H9 (cell line): ENCODE measurements at places on chromosomes 7 and 10. TPM values are rescaled to one million over a fixed set of nuclear protein-coding genes. Genes with fewer than 3 reads are reported as not detected.

- peaks cover 14% of the 10 kb centered on the region; the same call in 1 of the 2 replicates for H3K4me1 ChIP-seq
- no peak overlapping the region for H3K4me3 ChIP-seq
- H3K36me3 ChIP-seq: no peaks in the 10 kb centered on the region; the same call in 2 of the 3 replicates
- no peak overlapping the region for H3K27ac ChIP-seq
Observed at GRCh38 chr7:31647511-31647910, 39.5 kb upstream of the PPP1R17 start.

Gene COBL
- 52.3 and 52.7 TPM in 2 replicates for total RNA-seq

GRCh38 chr10:29613791-29614190, 21.0 kb downstream of the SVIL start:
- no peaks in the 10 kb centered on the region; the same call in 1 of the 2 replicates for H3K4me1 ChIP-seq
- H3K4me3 ChIP-seq: no peak overlapping the region
- no peak for DNase-seq
- H3K36me3 ChIP-seq: peaks cover 21% of the 10 kb centered on the region

GRCh38 chr10:116634126-116634975, 13.6 kb downstream of the PNLIPRP2 start:
- no peaks in the 10 kb centered on the region for H3K4me1 ChIP-seq
- no peak overlapping the region for H3K27ac ChIP-seq
- DNase-seq: no peak
- no peaks in the 10 kb centered on the region for H3K36me3 ChIP-seq

- H3K36me3 ChIP-seq: no peaks in the 10 kb centered on the region
- no peaks in the 10 kb centered on the region for H3K4me1 ChIP-seq
- H3K4me3 ChIP-seq: no peak overlapping the region
- H3K27me3 ChIP-seq: no peaks in the 10 kb centered on the region
- no peak overlapping the region for H3K27ac ChIP-seq
Observed at GRCh38 chr7:93245525-93246432, 13.6 kb downstream of the VPS50 start.

Gene ZMIZ1
- total RNA-seq: 31.8 and 36.9 TPM in 2 replicates

DNA sequence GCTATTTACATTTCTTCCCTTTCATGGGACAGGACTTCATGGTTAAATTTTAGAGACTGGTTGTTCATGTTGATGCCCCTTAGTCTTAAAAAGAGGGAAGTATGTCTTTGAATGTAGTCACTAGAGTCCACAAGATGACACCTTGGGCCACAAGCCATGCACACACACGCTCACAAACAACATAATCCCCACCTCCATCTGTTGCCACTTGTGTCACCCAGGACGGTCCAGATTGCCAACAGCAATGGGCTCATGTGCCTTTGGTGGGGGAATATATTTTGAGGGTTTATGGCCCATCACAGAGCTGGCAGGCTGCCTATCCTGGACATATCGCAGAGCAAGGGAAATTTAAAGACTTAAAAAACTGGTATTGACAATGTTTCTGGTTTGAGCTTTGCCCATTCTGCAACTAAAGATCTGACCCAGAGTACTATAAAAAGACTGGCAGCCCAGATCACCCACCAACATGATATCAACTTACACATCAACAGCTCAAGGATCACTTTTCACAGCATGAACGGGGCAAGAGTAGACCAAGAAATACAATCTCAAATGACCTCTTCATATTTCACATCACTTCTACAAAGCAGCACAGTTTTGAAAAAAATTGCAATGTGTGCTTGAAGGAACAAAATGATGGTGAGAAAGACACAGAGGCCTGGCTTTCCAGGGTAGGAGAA, 50.5 kb downstream of the STRA8 start:
- DNase-seq: no peak
- no peak overlapping the region for H3K27ac ChIP-seq
- no peaks in the 10 kb centered on the region for H3K36me3 ChIP-seq
- no peak overlapping the region for H3K4me3 ChIP-seq

Gene CYP2C8
- total RNA-seq: 0.26 TPM in 1 of 2 replicates, not detected in the other

DNA sequence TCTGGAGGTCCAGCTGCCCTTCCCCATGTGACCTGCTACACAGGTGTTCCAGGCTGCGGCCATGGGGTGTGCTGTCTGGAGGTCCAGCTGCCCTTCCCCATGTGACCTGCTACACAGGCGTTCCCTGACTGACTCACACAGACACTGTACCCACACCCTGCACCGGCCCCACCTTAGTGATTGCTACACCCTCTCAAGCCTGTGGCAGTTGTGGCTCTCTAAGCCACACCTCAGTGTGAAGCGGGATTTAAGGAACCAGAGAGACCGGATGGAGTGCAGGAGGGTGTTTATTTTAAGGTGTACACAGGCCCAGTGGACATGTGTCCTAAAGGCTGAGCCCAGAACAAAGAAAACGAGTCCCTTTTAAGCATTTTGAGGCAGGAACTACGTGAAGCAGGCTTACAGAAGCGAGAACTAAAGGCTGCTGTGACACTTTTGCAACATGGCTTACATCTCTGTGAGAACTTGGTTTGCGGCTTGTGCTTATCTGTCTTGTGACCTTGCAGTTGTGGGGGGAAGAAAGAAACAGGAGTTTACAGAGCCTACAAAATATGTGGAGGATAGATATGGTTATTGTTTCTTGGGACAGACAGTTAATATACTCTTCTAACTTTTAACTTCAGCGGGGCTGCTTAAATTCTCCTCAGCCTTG, 326.4 kb downstream of the PAXIP1 start:
- DNase-seq: no peak
- no peaks in the 10 kb centered on the region; the same call in 2 of the 3 replicates for H3K36me3 ChIP-seq
- no peaks in the 10 kb centered on the region for H3K27me3 ChIP-seq
- H3K27ac ChIP-seq: no peak overlapping the region

GRCh38 chr7:81394029-81394428, 375.8 kb downstream of the HGF start:
- no peak for DNase-seq
- no peak overlapping the region for H3K27ac ChIP-seq
- H3K4me1 ChIP-seq: no peaks in the 10 kb centered on the region
- H3K27me3 ChIP-seq: no peaks in the 10 kb centered on the region
- no peaks in the 10 kb centered on the region for H3K36me3 ChIP-seq

GRCh38 chr7:103765901-103766300, 223.6 kb downstream of the RELN start:
- DNase-seq: no peak
- H3K27ac ChIP-seq: no peak overlapping the region
- H3K4me3 ChIP-seq: no peak overlapping the region
- H3K27me3 ChIP-seq: no peaks in the 10 kb centered on the region
- no peaks in the 10 kb centered on the region for H3K4me1 ChIP-seq

Gene TMEM26
- 0.09 and 0.15 TPM in 2 replicates for total RNA-seq

- no peaks in the 10 kb centered on the region for H3K4me1 ChIP-seq
- DNase-seq: no peak
- H3K27me3 ChIP-seq: no peaks in the 10 kb centered on the region
- no peak overlapping the region for H3K4me3 ChIP-seq
- no peaks in the 10 kb centered on the region for H3K36me3 ChIP-seq
Observed at GRCh38 chr7:29652556-29652955, 88.9 kb downstream of the PRR15 start.

- H3K36me3 ChIP-seq: no peaks in the 10 kb centered on the region; the same call in 2 of the 3 replicates
- no peak for DNase-seq
- H3K27me3 ChIP-seq: no peaks in the 10 kb centered on the region
- no peak overlapping the region for H3K27ac ChIP-seq
Observed at GRCh38 chr10:103781329-103782061, 73.9 kb downstream of the SH3PXD2A start.

DNA sequence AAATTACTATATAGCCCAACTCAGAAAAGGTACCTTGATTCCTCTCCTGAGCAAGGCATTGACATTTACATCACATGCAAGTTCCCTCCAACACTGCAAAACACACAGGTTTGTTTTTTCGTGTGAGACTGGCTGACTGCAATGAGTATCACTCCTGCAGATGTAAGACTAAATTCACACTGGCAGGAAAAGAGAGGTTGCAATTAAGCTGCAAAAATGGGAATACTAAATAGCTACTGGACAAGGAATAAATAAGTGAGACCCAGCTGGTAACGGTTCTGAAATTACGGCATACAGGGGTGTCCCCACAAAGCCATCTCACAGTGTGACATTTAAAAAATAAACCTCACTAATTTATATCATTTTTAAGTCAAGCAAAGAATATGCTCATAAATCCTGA, 97.3 kb downstream of the PIP4K2A start:
- no peaks in the 10 kb centered on the region for H3K27me3 ChIP-seq
- H3K4me1 ChIP-seq: peaks cover 18% of the 10 kb centered on the region
- no peak overlapping the region for H3K4me3 ChIP-seq
- no peaks in the 10 kb centered on the region for H3K36me3 ChIP-seq
- DNase-seq: no peak

- H3K27me3 ChIP-seq: no peaks in the 10 kb centered on the region
- H3K36me3 ChIP-seq: peaks cover 4% of the 10 kb centered on the region; the same call in 1 of the 3 replicates
- no peak overlapping the region for H3K27ac ChIP-seq
- no peak overlapping the region for H3K4me3 ChIP-seq
- no peaks in the 10 kb centered on the region for H3K4me1 ChIP-seq
Observed at GRCh38 chr10:99002392-99002791, 233.3 kb downstream of the HPSE2 start.

Gene IFIT1B
- total RNA-seq: not detected in 2 replicates

Gene CLCN1
- total RNA-seq: 0.11 and 0.13 TPM in 2 replicates

GRCh38 chr10:4477664-4478063, 348.3 kb upstream of the AKR1E2 start:
- no peak overlapping the region for H3K27ac ChIP-seq
- H3K4me3 ChIP-seq: no peak overlapping the region

Gene SYT15B
- total RNA-seq: 0.24 TPM in 1 of 2 replicates, not detected in the other

Gene INSYN2A
- 0.09 and 0.20 TPM in 2 replicates for total RNA-seq

GRCh38 chr10:88983939-88984338, 6.7 kb upstream of the FAS start:
- no peak overlapping the region for H3K4me3 ChIP-seq
- no peak for DNase-seq

Gene MLXIPL
- total RNA-seq: 5.5 and 6.1 TPM in 2 replicates
